T-helper 2 cell treated with Interferon-gamma antibody and Interleukin-4, amounts not matched to agents 5 μg/mL and 100 μg/mL, for 36 hours (primary cell): ENCODE measurements at places on chromosomes 1 and 21.

DNA sequence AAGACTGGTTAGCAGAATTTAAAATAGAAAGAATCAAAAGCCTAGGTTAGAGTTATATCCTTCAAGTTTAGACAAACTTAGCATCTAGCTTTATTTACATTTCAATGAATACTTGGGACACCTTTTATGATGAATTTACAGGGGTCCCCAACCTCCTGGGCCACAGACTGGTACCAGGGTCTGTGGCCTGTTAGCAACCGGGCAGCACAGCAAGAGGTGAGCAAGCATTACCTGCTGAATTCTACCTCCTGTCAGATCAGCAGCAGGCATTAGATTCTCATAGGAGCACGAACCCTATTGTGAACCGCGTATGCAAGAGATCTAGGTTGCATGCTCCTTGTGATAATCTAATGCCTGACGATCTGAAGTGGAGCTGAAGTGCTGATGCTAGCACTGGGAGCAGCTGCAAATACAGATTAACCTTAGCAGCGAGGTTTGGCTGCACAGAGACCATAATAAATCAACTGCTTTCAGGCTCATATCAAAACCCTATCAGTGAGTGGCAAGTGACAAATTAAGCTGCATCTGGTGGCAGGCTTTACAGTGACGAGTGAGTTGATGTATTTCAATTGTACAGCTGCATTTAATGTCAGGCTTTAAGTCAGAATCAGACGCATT lies 82.0 kb downstream of the UCHL5 start:
- DNase-seq = no peak

DNA sequence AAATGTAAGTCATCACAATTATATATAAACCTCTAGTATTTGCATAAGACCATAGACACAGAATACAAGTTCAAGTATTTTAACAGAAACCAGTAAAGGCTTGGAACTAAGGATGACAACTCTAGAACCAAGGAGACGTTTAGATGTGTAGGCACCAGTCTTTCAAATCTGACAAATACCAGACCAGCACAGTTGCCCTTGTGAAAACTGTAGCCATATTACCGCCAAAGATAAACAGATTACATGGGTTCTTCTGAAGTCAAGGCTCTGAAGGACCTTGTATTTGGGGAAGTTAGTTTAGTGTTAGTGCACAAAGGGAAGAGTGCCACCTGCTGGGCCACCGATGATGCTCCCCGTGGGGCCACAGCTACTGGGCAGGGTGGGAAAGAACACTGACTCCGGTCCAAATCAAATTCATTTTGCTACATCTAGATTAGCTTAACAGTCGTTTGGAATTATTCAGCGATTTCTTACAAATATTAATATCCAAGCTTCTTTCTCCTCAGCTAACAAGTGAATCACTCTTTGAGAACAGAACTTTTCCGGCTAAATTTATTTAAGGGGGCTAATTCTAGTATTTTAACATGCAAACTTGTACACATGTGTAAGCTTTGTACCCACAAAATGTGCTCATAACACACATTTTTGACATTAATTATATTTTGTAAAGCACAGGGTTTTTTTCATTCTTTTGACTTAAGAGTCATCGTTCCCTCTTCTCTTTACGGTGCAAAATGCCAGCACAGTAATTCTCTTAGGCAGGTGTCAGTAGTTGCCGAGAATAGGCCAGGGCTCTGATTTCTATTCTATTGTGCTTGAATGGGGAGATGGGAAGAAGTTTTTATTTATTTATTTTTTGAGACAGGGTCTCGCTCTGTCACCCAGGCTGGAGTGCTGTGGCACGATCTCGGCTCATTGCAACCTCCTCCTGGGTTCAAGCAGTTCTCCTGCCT lies 8.0 kb upstream of the NIBAN1 start:
- peak; percentile 62 for DNase-seq

DNA sequence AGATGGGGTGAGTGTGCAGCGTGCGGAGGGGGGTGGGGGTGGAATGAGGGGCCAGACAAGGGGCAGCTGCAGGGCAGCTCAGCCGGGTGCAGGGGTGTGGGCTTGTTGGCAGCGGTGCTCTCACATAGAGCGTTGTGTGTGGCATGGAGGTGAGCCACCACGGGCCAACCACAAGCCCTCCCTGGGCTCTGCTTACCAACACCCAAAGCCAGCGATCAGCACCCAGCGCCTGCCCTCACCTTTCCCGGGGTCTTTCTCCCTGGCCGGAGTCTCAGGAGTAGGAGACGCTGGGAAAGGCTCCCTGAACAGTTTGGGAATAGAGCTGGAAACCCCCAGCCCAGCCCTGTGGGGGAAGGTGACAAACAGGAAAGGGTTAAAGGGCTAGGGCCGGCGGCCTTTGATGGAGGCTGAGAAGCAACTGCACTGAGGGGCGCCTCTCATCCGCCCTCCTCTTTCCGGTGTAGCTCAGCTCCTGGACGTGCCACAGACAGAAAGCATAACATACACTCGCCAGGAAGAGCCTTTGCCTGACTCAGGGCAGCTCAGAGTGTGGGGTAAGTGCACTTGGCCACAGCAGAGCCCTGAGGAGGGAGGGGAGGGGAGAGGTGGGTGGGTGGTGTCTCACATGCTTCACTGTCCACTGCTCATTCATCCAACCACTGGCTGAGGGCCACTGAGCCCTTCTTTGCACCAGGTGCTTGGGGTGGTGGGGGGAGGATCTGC lies 577 bp downstream of the IKBKE start:
- DNase-seq = peak; percentile 59

DNA sequence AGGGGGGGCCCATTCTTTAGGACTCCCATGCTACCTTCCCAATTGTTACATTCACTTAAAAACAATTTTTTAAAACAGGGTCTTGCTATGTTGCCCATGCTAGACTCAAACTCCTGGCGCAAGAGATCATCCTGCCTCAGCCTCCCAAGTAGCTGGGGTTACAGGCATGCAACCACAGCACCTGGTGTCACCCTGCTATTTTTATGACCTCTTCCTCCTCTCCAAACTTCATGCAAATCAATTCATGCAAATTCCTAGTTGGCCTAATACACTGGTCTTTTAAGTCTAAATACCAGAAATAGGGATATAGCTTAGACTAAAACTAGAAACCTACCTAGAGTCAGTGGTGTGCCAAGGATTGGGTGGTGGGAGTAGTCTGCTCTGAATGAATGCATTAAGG lies 30.1 kb downstream of the CDKN2C start:
- DNase-seq = no peak

DNA sequence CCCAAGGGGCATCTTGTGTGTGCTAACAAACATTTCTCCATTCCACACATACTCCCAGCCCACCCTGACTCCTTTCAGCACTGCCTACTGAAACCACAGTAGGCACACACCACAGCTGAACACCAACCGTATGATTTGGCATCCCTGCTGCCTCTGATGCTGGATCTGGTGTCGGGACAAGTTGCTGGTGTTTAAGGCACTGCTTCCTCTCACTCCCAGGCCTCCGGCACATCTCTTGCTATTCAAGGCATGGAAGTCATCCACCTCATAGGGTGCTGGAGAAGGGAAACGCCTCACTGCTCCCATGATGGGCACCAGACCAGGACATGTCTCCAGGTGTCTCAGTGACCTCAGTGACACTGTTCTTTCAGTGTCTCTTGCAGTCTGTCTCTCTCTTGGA lies 2.4 kb upstream of the ITLN2 start:
- no peak for DNase-seq

DNA sequence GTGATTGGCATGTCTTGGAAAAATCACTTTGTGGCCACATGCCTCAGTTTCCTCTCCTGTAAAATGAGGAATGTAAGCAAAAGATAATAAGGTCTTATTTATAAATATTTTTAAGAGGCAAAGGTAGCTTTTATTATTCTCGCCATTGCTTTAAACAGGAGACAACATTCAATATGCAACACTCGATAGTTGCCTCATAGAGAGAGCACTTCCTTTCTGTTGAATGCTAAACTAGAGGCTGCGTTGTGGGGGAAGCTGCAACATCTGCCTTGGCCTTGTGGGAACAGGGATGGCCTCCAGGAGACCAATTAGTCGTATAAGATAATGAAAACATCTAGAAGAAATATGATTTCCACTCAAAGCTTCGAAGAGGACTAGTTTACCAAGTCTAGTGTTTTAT lies 3.5 kb downstream of the OSCP1 start:
- no peak for DNase-seq

DNA sequence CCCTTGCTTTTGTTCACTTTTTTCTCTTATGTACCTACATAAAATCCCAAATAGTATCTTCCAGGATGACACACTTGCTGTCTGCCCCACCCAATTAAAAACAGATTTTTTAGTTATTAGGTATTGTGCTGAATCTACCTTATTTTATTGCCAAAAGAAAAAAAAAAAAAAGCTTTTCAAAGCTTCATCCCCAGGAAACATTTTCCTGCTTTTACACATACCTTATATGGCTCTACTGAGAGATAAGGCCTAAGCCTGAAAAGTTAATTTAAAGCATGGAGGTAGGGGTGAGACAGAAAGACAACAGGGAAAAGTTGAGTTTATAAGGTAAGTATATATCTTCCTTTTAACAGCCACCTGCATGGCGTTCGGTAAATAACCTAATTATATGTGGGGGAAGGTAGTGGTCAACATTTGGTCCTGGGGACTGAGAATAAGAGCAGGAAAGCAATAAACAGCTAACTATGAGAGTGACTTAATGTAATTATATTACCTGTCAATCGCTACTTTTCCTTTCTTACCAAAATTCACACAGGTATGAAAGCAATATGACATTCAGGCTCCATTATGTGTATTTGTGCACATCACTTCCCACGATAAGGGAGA lies 54.6 kb upstream of the BOLA1 start:
- DNase-seq = no peak

DNA sequence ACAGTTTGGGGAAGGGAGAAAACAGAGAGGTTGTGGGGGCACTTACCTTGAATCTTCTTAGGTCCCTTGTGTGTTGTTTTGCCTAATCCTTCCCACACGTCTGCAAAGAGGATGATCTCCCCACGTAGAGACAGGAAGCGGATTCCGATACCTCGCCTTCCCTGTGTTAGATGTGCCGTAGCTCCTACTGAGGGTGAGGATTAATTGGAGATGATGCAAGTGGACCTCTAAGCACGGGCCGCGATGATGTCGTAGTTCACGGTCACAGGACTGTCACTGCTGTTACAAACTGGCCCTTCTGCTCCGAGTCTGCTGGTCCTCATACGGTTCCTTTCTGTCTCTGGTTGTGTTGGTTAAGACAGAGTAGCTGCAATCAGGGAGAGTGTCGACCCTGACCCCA lies 27.7 kb downstream of the GALNT2 start:
- DNase-seq = no peak

DNA sequence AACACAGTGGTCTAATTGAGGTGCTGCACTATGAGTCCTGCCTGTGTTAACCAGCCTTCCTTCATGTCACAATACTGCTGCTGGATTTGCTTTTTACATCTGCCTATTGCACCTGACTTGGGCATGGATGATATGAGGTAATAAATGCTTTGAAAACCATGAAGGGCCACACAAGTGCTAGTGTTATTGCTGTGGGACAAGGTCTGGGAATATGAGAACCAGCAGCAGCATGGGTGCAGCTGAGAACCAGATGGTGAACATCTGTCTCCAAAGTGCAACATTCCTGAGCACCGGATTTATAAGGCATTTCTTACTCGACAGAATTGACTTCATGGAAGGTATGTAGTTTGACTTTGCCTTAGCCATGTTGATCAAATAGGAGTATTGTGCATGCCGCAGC lies 16.6 kb downstream of the TRIM45 start:
- no peak for DNase-seq

GRCh38 chr21:34836103-34836932 lies 167.5 kb downstream of the CLIC6 start:
- DNase-seq = peak; percentile 54

DNA sequence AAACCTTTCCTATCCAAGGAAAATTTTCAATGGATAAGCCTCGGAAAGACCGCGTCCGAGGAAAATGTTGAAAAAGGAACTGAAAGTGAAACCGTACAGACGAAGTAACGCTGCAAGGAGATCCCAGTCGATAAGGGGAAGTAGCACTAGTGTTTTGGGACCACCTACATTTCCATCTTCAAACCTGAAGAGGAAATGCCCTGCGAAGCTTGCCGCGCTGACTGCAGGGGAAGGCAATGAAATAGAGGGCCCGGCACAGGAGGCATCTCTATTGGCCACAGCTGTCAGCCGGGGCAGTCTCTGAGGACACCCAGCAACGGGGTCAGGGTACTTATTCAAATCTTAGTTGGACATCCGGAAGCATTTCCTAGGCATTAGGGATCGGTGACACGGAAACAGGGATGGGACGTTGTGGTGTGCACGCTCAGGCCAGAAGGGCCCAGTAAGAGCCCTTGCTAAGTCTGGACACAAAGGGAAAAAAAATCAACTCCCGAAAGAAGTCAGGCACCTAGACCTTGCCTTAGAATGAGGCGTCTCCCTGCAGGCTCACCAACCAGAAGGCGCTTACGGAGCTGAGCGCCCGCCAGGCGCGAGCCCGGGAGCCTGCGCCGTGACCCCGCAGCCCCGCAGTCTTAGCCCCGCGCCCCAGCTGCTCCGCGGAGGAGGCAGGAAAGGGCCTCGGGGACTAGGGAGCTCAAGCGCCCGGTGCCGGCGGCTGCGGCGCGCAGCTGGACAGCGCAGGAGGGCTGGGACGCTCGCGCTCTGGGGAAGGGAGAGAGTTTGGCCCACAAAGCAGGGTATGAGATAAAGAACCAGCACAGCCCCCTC lies 655 bp downstream of the USF1 start:
- DNase-seq = peak; percentile 54
